ENCODE measurements at places on chromosomes 7 and 10.

- no peak for DNase-seq
Measured at GRCh38 chr10:62491597-62491996, 117.4 kb downstream of the ZNF365 start.

DNA sequence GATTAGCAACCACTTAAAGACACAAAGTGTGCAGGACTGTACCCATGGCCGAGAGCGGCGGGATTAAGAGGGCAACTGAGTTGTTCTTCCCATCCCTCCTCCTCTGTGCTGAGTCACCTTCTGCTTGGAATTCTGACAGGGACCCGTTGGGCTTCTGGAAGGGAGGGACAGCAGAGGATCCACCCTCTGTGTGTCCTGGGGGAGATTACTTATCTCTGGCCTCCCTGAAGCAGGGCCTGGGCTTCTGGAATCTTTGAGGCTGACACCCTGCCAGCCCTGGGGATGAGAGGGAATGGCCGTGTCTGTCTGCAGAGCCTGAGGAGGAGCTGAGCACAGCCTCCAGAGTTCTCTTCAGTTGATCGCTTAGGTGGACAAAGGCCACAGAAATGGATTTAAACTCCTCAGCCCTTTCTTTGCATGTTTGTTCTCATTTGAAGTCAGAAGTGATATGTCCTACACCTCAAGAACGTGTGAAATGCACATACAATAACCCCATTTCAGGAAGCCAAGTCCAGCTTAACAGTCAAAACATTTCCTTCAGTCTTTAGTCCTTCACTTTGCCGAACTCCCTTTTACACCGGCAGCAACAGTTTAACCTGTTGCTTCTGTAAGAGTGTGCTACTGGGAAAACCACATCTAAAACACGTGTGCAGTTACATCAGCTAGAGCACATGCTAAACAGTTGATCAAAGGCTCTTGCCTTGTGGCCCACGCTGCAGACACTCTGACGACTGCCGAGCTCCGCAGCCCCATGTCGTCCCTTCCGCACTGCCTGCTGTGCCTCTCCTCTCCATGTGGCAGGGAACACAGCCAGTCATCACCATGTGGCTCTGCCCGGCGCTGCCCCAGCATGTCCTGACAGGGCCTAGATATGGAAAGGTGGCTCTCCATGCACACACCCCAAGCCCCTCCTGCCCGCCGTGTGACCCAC, 55.7 kb downstream of the IKZF1 start:
- no peak for DNase-seq

DNA sequence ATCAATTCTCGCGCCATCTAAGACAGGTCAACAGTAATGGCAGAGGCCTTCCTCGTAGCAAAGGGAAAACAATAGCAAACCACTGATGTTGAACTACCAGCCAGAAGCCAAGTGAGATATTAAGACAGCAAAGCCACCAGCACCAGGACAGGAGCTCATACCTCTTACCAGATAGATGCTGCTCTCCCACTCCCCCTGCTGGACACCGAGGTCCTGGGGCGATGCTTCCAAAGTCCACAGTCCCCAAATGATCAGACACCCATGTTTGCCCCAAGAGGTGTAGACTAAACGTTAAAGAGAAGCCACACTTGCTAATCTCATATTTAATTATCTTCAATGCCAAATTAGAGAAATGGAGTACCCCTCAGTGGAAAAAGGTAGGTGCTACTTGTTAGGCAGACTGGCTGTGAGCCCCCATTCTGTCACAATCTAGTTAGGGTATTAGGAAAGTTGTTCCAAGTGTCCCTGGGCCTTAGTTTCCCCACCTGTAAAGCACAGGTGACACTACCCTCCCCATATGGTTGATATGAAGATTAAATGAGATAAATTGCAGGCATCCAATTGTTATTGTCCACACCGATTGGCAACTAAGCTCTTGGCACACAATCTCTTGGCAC, 39.9 kb downstream of the TOMM7 start:
- DNase-seq: peak; percentile 7

DNA sequence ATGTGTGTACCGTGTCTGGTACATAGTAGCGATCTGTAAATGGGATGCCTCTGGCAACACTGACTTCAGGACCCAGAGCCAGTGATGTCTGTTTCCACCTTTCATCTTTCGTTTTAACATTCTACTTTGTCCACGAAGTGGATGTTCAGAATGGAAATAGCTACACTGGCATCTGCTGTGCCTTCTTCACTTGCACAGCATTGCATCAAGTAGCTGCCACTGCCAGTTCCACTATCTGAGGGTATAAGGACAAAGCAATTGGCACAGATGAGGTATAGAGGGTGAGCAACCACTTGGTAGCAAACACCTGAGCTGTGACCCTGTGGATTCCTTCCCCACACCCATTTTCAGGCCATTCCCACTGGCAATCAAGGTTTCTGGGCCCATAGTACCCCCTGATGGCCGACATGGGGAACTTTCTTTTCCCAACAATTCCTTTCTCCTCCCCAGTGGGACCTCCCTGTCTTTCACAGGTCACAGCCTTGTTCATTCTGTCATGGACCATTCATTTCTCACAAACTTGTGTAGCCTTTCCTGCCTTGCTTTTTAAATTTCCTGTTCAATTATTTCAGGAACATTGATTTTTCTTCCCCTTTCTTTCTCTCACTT, 4.0 kb downstream of the ITGA8 start:
- no peak for DNase-seq

GRCh38 chr7:21054427-21055112, 267.9 kb upstream of the SP8 start:
- no peak for DNase-seq

- DNase-seq: no peak
Measured at GRCh38 chr7:85708221-85708620, 521.4 kb upstream of the SEMA3D start.

GRCh38 chr10:43137717-43138020, 576 bp upstream of the CSGALNACT2 start:
- DNase-seq: no peak

GRCh38 chr10:46317889-46318288, 31.1 kb downstream of the ANTXRL start:
- no peak for DNase-seq

DNA sequence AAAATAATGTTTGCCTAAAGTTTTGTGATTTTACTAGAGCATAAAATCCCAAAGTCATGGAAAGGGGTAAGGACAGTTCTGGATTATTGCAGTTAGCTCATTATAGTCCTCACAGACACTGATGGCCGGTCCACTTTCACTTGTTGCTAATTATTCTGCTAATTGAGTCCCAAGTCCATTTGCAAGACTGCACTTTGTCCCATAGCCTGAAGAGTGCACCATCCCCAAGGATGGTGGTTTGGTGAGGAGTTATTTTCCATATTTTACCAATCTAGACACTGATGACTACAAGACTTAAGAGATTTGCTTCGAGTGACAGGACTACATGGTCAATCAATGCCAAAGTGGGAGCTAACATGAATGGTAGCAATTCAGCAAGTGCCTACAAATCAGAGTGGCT, 181.8 kb upstream of the CACNA2D1 start:
- DNase-seq: no peak

GRCh38 chr7:3043544-3044371, at the start of gene CARD11:
Gene CARD11 (minus strand): TSS chr7:3043867. CDS start chr7:2958506, 85,361 bp downstream.
- no peak for DNase-seq

DNA sequence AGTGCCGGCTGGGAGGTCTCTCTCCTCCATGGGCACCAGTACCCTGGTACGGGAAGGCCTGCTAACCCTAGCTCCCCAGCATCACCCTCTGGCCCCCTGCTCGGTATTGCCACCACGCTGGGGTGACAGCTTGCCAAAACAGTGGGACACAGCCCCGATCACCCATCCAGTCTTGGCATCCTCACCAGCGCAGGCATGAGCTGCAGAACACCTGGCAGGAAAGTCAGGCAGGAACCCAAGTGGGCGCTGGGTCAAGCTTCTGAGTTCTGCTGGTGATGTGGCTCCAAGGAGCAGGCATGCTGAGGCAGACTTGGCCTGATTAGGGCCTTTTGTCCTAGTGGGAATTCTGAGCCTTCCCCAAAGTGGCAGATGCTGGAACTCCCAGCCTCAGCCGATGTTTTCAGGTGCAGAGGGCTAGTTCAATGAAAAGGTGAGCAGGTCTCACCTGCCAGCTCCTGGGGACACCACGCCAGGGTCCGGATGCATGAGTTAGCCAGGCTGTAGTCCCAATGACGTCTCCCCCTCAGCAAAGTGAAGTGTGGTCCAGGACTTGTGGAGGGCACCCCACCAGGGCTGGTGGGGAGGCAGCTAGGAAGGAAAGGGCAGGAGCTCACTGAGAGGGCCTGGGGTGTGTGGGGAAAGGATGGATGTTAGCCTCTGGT, 8.5 kb upstream of the ZNF22 start:
- no peak for DNase-seq

- no peak for DNase-seq
Measured at GRCh38 chr10:77964811-77965210, 38.3 kb upstream of the DLG5 start.

DNA sequence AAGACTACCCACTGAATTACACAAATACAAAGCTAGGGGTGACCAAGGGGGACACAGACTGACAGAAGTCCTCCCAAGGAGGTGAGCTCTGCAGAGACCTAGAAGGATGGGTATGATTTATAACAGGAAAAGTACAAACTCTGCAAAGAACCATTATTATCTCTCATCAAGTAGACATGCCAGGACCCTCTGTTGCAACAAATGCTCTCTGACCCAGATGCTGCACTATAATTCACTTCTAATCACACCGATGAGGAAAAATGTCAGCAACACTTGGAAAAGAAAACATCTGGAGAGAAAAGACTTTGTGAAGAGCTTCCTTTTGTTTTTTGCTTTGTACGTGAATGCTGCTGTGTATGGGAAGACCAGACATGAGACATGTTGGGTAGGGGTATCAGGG, 178.3 kb upstream of the PDE1C start:
- no peak for DNase-seq

DNA sequence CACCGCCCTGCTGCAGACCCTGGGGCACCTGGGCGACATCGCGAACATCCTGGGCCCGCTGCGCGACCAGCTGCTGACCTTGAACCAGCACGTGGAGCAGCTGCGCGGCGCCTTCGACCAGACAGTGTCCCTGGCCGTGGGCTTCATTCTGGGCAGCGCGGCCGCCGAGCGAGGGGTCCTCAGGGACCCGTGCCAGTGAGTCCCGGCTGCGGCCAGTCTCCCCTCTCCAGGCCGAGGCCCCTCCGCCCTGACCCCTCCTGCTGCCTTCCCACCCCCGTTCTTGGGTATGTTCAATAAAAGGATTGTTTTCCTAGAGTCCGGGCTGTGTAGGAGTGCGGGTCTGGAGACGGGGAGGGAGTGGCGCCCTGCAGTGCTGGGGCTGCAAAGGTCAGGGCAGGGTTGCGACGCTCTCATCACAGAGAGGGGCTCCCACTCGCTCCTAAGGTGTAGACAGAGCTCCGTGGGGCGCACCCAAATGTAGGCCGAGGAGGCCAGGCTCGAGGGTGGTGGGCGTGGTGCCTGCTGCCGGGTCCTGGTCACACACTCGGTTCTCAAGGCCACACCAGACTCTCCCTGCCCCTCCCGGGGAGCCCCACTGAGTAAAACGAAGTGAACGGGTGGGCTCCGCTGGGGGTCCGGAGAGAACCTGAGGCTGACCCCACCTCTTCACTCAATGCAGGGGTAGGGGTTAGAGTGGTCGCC, 1.4 kb downstream of the UTF1 start:
- DNase-seq: no peak

- DNase-seq: no peak
Measured at GRCh38 chr7:96189129-96189820, 132.6 kb downstream of the SLC25A13 start.

- no peak for DNase-seq
Measured at GRCh38 chr10:116151076-116151475, 121.9 kb downstream of the GFRA1 start.

DNA sequence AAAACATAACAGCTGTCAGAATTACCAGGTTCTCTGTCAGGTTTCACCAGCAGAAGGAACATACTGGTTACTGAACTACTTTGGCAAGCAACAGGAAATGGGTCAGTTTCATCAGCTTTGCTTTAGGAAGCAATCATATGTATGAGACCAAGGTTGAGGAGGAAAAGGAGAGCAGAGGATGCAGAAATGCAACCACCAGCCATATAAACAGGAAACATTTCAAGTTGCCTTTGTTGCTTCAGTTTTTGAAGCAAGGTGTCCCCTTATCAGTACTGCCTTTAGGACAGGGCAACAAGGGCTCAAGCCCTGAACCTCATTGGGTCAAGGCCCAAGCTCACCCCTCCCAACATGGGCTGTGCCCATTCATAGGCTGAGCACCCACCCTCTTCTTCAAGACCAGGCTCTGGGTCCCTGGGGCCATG, 10.2 kb downstream of the HIPK2 start:
- DNase-seq: no peak

DNA sequence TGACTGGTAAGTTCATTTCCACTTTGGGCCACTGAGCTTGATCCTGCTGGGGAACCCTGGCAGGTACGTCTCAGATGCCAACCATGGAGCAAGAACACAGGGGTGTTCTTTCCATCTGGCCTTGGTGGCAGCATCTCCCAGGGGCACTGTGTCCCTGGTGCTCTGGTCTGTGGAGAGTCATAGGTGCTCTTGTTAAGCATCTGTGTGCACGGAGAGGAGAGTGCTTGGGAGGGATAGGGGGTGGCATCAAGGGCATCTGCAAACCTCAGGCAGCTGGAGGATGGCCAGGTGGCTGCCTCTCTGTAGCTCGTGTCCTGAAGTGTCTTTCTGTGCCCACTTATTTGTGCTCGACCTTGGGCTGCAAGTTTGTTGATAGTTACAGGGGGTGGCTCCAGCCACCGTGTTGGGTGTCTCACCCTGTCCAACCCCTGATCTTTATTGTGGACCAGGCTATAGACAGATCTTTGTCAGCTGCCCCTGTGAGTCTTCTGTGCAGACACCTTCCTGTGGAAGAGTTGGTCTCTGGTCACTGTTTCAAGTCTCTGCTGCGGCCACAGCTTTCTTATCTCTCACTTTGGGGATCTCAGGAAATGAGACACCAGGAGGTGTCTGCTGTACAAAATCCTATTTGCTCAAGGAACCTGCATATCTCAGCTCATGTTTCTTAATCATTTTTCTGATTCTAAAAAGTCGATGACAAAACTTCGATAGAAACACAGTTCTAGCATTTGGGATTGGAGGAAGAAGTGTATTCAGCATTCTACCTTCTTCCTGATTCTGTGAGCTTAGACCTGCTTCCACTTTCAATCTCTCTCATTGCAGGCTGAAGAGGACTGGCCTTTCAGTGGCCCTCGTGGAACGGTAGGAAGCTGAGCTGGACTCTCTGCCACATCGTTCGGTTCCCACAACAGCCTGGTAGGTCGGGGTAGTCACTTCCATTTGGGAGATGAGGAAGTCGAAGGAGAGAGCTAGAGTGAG, 17.2 kb upstream of the GIMAP8 start:
- no peak for DNase-seq

- no peak for DNase-seq
Measured at GRCh38 chr7:38051786-38052185, 126.3 kb upstream of the STARD3NL start.

DNA sequence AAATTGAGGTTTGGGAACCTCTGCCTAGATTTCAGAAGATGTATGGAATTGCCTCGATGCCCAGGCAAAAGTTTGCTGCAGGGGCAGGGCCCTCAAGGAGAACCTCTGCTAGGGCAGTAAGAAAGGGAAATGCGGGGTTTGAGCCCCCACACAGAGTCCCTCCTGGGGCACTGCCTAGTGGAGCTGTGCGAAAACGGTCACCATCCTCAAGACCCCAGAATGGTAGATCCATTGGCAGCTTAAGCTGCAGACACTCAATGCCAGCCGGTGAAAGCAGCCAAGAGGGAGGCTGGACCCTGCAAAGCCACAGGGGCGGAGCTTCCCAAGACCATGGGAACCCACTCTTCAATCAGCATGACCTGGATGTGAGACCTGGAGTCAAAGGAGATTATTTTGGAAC, 15.0 kb upstream of the TFEC start:
- DNase-seq: no peak

GRCh38 chr7:85829817-85830432, 643.1 kb upstream of the SEMA3D start:
- peak; percentile 19 for DNase-seq
